ENCODE measurements at places on chromosomes 3 and 15. TPM values are rescaled to one million over a fixed set of nuclear protein-coding genes. Genes with fewer than 3 reads are reported as not detected.

Gene SLC12A8
- total RNA-seq = 1.3 TPM

Gene PIGZ
- 5.4 TPM for total RNA-seq

Gene GNB4
- total RNA-seq = 57.2 TPM

Gene C3orf38
- 27.6 TPM for total RNA-seq

Gene PLS1
- total RNA-seq = 0.66 TPM

Gene ARL6
- total RNA-seq = 8.2 TPM

Gene EPHA6
- total RNA-seq = 0.13 TPM

Gene FES
- total RNA-seq = 24.4 TPM

Gene TBL1XR1
- total RNA-seq = 210 TPM

Gene BLOC1S6
- 92.1 TPM for total RNA-seq
